AG09309 (cell line): ENCODE measurements at places on chromosomes 7 and 10.

GRCh38 chr10:106826716-106827115 is 337.8 kb downstream of the SORCS1 start:
- no peak for DNase-seq

DNA sequence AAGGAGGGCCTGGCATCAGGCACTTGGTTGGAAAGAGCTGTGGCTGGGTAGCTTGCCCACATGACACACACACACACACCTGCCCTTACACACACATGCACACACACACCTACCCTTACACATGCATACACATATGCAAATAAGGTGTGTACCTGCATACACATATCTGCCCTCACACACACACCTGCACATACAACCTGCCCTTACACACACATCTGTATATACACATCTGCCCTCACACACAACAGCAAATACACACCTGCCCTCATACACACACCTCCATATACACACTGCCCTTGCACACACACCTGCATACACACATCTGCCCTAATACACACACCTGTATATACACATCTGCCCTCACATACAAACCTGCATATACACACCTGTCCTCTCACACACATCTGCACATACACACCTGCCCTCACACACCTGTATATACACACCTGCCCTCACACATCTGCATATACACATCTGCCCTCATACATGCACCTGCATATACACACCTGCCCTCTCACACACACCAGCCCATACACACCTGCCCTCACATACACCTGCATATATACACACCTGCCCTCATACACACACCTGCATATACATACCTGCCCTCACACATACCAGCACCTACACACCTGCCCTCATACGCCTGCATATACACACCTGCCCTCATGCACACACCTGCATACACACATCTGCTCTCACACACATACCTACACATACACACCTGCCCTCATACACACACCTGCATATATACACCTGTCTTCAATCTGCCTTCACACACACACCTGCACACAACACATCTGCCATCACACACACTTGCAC is 82.9 kb downstream of the GRID1 start:
- DNase-seq, result no peak

- no peak for DNase-seq
Observed at GRCh38 chr7:117458977-117459583, 20.7 kb upstream of the CFTR start.

- no peak for DNase-seq
Observed at GRCh38 chr10:124678557-124679240, 65.5 kb downstream of the FAM53B start.

GRCh38 chr10:128982616-128982915 is 484.5 kb upstream of the MGMT start:
- no peak for DNase-seq

DNA sequence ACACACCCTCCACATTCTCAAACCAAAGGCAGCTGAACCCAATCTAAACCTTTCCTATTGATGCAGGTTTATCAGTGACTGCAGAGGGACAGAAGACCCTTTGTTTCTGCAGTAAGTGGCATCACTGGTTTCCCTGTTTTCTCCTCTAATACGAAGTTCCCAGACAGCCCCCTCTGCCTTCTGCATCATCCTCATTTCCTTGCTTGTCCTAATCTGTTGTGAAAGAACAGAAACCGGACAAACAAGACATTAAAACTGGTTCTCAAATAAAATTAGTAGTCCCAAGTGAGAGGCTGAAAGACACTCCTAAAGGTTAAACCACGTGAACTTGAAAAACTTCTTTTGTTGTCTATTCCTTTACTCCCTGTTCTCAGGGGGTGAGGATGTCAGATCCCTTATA is 10.1 kb upstream of the ADRB1 start:
- DNase-seq, result no peak

GRCh38 chr7:11858026-11858425 is 26.0 kb upstream of the THSD7A start:
- DNase-seq, result no peak
